Posterior vena cava (tissue), 2 donors: ENCODE measurements at places on chromosomes 11 and 22. TPM values are rescaled to one million over a fixed set of nuclear protein-coding genes. Genes with fewer than 3 reads are reported as not detected.
A peak's percentile ranks its signal among the peaks of the same experiment; 100 is the strongest.

GRCh38 chr22:36561291-36561811, 32.4 kb upstream of the EIF3D start:
- no peak for DNase-seq

GRCh38 chr11:29336727-29337575, 679.9 kb downstream of the KCNA4 start:
- DNase-seq, result no peak

DNA sequence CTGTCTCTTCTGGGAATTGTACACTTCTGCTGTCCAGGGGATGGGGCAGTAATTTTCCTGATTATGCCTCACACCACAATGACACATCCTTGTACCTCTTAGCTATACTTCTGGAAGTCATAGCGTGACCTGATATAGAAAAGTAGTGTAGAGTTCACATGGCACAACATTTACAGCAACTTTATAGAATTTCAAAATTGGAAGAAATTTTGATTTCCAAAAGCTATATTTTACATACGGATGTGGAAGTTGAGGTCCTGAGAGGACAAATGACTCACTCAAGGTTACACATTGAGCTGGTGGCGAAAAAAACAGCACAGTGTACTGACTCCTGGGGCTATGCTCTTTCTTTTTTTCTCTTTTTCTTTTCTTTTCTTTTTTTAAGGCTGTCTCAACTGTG, 6.3 kb upstream of the CYP2R1 start:
- no peak for DNase-seq

DNA sequence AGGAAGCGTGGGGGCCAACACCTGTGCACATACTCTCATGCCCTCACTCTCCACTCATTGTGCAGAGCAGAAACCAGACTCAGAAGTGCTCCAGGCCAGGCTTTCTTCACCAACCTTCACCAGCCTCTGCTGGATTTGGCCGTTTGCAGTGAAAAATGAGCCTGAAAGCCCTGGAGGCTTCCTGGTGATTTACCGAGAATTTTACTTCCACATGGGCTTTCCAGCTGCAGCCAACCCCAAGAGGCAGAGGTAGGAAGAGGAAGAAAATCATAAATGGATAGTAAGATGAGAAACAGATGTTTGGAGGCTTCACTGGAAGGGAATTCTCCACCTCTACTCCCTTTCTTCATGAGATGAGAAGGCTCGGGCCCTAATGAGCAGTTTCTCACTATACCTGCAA, 155.4 kb downstream of the ETS1 start:
- DNase-seq, result no peak

GRCh38 chr22:31538815-31539214, 42.5 kb downstream of the SFI1 start:
- no peak for DNase-seq

The MUC5B gene
- total RNA-seq, result 0.69 TPM

DNA sequence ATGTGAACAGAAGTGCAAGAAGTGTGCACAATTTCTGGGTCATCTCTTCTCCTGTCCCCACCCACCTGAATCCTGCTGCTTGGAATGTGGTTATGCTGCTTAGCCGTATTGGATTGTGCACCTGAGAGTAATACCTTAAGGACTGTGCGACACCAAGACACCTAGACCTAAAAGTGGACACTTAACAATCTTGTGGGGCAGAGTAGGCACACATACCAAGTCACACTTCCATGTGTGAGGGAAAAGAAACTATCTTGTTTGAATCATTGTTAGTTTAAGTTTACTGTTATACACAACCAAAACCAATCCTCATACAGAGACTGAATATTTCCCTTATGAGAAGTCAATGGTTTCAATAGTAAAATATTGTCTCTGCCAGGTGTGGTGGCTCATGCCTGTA, 93.7 kb downstream of the CCDC83 start:
- no peak for DNase-seq

The DCHS1 gene
- total RNA-seq, result 28.9 TPM

- no peak for DNase-seq
These were observed 29.2 kb downstream of the GUCY1A2 start for GRCh38 chr11:106989078-106989455.

DNA sequence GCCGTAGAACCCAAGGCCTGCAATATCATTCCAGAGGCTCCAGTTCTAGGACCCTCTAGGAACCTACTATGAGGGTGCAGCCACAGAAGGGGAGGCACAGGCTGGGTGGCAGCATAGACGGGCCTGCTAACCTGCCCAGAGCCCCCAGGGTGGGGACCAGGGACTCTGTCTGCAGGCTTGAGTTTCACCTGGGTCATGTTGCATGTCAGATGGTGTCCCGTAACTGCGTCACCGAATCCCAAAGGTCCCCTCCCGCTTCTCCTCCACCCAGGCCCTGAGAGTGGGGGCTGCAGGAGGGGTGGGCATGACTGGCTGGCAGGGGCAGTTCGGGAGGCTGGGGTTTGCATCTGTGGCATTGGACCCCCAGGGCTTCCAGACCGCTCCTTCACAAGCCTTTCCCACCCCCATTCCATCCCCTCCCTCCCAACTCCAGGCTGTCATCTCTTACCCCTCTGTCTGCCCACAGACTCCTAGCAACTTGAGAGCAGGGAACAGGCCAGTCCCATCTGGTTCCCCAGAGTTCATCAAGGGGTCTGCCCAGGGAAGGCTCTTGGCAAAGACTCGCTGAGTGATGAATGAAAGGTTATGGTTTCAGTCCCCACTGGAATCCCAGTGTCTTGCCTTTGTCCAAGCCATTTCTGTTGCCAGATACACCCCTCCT, 16.3 kb downstream of the MYO7A start:
- DNase-seq, result no peak

The RHOD gene
- 12.5 TPM for total RNA-seq

GRCh38 chr22:28442264-28442710, 237.4 kb downstream of the TTC28 start:
- peak; percentile 90 for DNase-seq

The ZNF280B gene
- 0.81 TPM for total RNA-seq

The RPS6KB2 gene
- total RNA-seq, result 28.9 TPM

The PRODH gene
- 3.4 TPM for total RNA-seq

The RTN3 gene
- total RNA-seq, result 80.3 TPM

GRCh38 chr22:23908587-23909205, 14.5 kb downstream of the MIF start:
- no peak for DNase-seq

GRCh38 chr11:86120807-86121206, 51.9 kb upstream of the PICALM start:
- no peak for DNase-seq

DNA sequence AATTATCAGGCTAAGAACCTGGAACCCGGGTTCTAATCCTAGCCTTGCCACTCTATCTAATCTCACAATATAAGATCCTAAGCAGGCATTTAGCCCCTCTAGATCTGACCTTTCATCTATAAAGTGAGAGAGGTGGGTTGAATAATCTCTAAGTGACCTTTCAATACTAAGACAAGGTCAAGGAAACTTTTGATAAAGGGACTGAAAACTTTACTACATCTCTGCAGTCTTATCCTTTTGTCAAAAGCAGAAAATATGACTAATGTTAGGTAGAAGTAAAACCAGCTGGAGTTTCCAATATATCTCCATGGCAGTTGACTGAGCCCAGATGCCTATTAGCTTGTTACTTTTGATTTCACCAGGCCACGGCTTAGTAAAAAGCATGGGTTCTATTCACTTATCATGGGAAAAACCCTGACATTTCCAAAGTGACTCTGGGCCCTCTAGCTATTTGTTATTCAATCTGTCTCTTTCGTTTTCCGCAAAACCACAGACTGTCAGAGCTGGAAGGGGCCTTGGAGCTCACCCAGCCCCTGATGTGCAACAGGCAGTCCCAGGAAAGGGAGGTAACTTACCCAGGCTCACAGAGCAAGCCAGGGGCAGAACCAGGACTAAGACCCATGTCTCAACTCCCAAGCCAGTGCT, 75.8 kb downstream of the RAB30 start:
- DNase-seq, result no peak

DNA sequence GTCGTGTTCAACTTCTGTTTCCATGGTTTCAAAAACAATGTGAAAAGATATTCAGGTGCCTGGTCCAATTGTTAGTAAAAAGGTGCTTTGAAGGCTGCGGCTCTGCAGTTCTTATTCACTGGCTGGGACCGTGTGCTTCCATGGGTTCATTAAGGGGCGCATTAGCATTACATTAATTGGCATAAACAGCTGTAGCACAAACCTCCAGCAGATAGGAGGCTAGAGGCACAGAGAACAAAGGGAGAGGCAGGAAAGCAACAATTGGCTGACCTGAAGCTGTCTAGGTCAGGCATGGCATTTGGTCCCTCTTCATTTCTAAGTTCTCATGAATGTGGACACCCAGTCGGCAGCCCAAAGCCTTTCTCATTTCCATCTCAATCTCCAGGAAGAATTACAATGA, 16.6 kb downstream of the PAK1 start:
- no peak for DNase-seq
